ENCODE measurements at places on chromosomes 1 and 21.

- no peak for DNase-seq
Observed at GRCh38 chr21:44473915-44474555, 18.7 kb downstream of the LRRC3 start.

GRCh38 chr1:164337885-164338284, 221.1 kb upstream of the PBX1 start:
- no peak for DNase-seq

DNA sequence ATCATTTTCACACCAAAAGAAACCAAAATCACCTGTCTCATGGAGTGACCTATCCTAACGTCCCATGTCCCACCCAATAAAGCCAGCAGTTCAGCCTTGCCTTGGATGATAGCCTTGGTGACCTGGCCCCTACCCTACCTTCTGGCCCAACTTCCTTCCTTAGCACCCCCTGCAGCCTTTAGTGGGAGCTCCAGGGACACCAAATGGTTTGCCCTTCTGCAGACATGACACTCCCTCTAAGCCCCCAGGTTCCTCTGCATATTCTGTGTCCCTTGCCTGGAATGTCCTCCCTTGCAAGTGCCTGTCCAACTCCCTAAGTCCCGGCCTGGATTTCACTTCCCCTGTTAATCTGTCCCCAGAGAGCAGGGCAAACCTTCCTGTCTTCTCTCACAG, 2.2 kb downstream of the SLFNL1 start:
- DNase-seq, result no peak

DNA sequence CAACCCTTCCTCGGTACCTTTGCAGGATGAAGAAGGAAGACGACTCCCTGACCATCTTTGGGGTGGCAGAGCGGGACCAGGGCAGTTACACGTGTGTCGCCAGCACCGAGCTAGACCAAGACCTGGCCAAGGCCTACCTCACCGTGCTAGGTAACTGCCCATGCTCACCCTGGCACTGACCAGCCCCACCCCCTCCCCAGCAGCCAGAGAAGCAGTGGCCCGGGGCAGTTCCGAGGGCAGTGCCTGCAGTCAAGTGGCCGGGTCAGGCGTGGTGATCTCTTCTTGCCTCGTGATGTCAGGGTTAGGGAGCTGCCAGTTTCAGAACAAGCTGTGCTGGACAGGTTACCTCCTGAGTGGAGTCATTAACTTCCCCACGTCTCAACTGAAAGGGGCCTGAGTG, 66.4 kb upstream of the CNTN2 start:
- no peak for DNase-seq

- DNase-seq, result no peak
Observed at GRCh38 chr1:175566247-175566646, 177.1 kb downstream of the TNR start.
